ENCODE measurements at places on chromosomes 12 and 14.

GRCh38 chr14:104898195-104898558, 26.5 kb upstream of the PLD4 start:
- DNase-seq: no peak

DNA sequence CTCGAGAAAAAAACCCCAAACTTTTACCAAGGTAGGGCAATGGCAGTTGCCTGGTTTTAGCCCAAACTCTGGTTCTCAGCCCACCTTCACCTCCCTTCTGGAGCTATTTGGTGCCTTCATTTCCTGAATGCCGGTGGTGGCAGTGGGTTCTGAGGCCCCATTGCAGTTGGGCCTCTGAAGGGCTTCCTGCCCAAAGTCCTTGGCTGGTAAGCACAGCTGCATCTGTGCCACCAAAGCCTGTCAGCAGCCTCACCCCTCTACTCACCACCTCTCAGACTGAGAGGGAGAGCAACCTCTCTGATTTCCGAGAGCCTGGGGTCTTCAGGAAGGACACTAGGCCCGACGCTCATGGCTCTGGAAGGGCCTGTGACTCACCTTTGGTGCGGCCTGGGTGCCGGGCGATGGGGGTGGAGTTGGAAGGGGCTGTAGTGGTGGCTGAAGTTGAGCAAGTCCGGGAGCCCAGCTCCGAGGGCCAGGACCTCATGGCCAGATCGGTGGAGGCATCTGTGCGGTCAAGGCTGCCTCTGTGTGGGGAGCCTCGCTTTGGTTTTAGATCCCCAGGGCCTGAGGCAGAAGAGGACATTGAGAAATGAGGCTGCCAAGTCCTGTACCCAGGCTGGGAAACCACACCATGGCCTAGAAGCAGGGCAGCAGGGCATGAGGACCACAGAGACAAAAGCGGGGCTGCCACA, 38.6 kb upstream of the GPR68 start:
- DNase-seq: no peak

DNA sequence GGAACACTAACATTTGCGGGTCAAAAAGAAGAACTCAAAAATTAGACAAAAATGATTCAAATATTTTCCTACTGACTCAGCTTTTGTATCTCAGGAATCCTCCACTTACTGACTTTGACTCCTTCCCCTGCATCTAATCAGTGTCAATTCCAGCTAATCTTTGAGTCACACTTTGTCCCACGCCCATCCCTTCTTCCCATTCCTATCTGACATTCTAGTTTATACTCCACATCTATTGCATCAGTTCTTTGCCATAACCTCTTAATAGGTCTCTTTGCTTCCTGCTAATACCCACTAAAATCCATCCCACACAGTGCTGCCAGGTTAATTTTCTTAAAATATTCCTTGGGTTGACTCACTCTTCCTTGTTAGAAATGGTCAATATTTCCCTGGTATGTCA, 19.1 kb downstream of the BBS10 start:
- DNase-seq: no peak

- DNase-seq: no peak
Measured at GRCh38 chr12:28586481-28586880, 396.2 kb downstream of the CCDC91 start.

- DNase-seq: no peak
Measured at GRCh38 chr12:75943730-75944096, 87.9 kb downstream of the PHLDA1 start.

DNA sequence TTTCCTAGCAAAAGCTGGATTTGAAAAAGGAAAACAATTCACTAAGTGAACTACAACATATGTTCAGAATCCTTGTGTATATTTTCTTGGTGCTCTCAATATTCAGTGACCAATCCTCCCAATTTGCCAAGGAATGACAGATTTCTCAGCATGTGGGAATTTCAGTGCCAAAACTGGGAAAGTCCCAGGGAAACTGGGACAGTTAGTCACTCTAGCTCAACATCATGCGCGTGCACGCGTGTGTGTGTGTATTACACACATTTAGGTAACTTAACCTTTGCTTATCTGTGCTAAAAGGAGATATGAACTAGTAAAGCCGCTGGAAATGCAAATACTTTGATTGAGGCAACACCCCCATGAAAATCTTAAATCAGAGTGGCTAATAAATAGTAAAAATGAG, 26.1 kb upstream of the SLC6A13 start:
- DNase-seq: no peak

GRCh38 chr14:95703805-95704204, 10.1 kb downstream of the TCL1A start:
- DNase-seq: no peak

DNA sequence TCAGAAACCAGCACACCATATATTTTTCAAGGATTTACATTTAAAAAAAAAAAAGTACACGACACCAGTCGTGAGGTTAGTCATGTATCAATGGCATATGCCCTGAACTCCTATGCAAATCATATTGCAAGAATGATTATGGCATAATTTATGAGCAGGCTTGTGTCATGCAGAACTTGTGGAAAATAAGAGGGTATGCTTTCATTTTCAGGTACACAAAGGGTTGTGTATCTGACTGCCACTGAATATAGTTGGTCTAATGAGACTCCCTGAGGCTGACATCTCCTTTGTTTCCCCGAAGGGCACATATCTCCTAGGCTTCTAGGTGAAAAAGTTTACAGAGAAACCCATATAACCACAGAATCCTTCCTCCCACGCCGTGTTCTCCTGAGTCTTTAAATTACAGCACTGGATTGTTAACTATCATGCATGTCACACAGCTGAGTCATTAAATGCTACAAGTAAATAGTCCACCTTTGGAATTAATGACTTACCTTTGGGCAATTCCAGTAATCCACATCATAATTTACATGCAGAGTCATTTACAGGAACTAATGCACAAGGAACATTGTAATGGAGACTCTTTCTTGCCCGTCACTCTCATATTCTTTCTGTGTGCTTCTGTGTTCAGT, 356.7 kb upstream of the DIO2 start:
- DNase-seq: no peak

DNA sequence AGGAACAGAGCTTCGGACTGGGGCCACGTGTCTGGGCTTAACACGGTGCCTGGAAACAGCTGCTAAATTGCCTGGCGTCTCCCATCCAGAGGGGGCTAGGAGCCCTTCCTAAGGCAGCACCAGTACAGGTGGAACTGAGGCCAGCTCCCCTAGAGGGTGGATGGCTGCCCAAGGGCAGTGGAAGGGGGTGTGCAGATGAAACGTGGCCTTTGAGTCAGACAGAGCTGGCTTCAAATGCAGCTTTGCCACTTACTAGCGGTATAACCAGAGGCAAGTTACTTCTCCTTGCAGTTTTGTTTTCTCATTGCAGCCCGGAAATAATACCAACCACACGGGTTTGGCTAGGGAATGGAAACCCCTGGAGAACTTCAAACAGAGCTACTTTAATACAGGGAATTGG, 59.3 kb upstream of the SLC24A4 start:
- DNase-seq: no peak

- DNase-seq: no peak
Measured at GRCh38 chr14:65631040-65631439, 218.5 kb downstream of the FUT8 start.

- DNase-seq: no peak
Measured at GRCh38 chr12:109452489-109452888, 24.6 kb downstream of the KCTD10 start.

DNA sequence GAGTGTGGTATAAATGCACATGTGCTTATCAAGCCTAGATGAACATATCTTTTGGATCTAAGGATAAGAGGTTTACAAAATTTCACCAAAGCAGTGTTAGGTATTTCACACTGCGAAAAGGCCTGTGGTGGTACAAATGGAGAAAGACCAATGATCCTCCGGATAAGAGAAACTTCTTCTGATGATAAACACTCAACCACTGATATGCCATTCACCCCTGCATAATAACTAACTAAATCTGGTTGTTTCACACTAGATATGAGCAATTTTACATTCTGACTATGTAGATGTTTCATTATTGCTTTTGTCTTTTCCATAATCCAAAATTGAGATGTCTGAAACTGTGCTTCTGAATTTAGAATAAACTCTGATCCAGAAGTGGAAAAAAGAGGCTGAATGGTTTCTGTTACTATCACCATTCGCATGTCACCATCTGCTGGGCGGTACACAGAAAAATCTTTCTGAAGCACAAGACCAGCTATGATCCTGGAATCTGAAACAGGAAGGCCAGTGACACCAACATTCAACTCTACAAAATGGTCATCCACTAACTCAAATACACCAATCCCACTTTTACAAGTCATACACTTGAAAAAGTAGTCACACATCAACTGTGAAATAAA, 1.3 kb downstream of the BBS10 start:
- no peak for DNase-seq

GRCh38 chr12:132466241-132467201, 23.4 kb upstream of the FBRSL1 start:
- DNase-seq: no peak

DNA sequence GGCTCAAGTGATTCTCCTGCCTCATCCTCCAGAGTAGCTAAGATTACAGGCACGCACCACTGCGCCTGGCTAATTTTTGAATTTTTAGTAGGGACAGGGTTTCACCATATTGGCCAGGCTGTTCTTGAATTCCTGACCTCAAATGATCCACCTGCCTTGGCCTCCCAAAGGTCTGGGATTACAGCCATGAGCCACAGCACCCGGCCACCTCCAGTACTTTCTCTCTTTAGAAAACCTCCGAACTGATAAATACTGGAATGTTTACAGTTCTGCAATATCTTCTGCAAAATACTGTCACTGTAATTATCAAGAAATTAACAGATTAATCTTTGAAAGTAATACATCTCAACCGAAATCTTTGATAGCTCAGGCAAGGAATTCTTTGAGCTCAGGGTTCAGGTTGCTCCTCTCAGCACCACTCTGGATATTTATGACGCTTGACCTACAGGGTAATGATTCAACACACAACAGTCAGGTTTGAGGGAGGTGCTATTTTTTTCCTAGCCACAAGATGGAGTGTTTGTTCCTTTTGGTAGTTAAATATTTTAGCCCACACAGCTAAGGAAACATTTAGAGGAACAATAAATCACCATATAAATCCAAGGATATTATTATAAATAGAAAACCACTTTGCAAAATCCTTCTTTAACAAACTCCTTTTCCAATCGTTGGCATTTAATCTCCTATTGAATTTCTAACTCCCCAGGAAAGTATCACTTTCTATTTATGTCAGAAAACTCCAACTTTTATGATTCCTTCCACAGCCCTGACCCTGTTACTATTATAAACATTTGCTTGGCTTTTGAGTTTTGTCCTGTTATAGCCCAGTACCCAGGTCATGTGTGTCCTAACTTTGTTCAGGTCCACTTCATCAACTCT, 48.6 kb upstream of the GTF2A1 start:
- DNase-seq: no peak

DNA sequence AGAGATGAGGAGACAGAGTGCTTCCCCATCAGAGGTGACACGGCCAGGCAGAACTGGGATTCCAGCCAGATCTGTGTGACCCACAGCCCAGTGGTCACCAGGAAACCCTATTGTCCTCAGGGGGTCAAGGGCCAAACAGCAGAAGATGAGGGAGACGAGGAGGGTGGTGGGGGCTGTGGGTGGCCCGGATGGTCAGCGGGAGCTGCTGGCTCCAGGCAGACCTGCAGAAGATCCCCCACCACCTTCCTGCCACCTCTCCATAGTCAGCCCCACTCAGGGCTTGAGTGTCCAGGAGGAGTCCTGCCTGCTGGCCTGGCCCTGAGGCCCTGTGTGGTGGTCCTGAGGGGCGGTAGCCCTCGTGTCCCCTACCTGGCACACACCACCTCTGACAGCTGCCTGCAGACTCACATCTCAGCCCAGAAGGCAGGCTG, 136.8 kb downstream of the CALM1 start:
- no peak for DNase-seq

DNA sequence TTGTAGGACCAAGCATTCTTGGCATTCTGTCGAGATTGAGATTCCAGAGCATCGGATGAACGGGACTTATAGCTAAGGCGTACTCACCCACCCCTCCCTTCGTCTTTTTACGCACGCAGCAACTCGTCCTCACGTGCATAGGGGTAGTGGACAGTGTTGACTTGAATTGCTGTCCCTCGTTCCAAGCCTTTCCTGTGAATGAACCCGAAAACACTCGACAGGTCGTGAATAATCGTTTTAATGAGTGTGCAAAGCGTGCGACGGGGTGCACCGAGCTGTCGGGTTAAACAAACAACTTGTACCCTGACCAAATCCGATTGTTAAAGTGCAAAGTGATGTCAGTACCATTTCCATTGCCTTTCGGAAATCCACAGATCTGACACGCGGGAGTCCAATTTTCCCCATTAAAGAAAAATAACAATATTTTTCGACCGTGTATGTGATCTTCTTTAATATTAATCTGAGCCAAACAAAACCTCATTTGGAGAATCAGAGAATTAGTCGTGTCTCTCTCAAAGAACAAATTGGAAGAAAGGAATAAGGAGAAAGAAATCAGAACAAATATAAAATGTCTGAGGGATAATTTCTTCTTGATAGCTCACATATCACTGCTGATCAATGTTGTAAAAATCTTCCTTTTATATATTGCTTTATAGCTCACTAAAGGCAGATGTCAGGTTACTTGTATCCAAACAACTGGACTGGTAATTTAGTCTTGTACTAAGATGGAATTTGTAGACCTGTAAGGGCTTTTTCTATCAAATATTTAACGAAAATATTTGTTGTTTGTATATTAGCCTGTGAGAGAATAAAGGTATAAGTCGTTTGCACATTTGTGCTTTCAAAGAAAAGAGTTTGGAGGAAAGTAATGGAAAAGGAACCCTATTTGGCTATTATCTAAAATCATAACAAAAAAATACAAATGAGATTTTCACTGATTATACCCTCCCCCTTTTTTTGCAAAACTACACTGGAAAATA, 11.8 kb downstream of the FOXG1 start:
- no peak for DNase-seq

GRCh38 chr12:1497161-1497560, 97.2 kb downstream of the FBXL14 start:
- DNase-seq: no peak

GRCh38 chr12:32650508-32650907, 28.6 kb upstream of the DNM1L start:
- no peak for DNase-seq

- no peak for DNase-seq
Measured at GRCh38 chr14:56300495-56300894, 182.3 kb downstream of the PELI2 start.

GRCh38 chr14:61929651-61930050, 167.4 kb downstream of the SNAPC1 start:
- no peak for DNase-seq

DNA sequence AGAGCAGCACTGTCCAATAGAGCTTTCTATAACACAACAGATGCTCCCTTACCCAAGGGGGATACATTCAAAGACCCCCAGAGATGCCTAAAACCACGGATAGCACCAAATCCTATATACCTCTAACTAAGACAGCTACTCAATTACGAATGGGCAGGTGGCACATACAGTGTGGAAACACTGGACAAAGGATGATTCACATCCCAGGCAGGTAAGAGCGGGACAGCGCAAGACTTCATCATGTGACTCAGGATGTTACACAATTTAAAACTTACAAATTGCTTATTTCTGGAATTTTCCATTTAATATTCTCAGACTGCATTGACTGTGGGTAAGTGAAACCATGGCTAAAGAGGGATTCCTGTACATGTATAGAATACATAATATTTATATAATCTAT, 5.5 kb upstream of the HCFC2 start:
- no peak for DNase-seq
